ENCODE measurements at places on chromosomes 7 and 10.
A peak's percentile ranks its signal among the peaks of the same experiment; 100 is the strongest.

- no peak for DNase-seq
These were observed 19.3 kb downstream of the MYO1G start for GRCh38 chr7:44959433-44959951.

DNA sequence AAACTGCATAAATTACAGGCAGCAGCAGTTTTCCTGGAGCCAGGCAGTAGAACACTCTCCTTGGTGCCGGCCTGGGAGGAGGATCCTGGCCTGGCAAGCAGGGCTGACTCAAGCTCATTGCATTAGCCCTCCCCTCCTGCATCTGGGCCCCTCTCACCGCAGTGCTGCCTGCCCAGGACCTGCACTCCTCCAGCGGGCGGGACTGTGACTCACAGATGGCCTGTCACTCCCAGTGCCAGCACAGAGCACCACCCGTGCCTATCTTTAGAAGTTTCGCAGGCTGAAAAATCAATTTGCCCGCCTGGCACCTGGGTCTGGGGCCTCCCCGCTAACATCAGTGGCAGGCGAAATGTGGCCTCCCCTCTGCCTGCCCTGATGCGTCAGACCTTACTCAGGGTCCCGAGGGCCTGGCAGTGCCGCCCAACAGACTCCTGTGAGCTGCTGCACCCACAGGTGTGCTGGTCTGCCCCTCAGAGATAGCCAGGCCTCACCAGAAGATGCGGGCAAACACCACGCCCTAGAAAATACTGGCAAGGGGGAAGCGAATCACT lies 123.8 kb downstream of the KCNMA1 start:
- no peak for DNase-seq

DNA sequence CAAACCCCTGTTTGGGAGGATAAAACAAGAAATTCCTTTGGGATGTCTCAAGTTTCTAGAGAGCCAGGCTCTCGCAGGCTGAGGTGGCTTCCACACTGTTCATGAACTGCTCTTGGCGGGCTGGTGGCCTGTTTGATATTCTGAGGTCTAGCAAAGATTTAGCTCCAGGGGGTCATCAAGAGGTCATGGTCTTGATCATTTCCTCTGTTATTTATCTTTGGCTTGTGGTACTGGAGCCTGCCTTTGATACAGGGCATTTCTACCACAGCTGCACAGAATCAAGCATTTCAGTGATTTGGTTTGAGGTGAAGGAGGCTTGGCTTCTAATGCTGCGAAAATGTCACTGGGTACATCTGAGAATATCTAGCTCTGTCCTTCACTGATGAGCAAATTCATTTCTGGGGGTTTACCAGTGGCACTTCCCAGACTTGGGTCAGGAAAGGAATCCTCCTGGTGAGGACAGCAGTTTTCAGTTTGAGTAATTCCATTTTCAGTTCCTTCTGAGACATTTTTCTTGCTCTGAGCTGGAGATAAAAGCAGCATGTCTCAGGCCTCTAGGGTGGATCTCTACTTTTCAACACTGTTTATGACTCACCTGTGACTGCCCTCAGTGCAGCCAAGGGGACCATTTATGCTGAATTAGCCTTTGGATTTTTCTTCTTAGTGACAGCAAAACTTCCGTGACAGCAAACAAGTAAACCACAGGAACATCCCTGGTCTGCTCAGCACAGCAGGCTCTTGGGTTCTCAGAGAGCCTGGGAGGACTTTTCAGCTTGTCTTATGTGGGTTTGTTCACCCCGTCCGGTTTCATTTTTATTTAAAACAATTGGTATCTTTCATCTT lies 312.0 kb downstream of the RNLS start:
- DNase-seq = peak; percentile 13

DNA sequence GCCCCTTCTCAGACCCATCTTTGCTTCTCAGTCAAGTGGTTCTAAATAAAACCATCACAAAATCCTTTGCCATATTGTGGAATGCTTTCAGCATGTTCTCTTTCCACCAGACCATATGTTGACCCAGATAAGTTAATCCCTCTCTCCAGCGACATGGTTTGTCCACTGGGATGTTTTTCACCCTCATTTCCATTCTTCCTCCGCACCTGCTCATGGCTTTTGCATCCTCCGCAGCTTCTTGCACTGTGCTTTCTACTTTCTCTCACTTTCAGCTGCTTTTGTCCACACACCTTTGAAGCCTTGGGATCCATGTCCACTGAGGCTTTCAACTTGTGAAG lies 52.3 kb upstream of the WAC start:
- no peak for DNase-seq

DNA sequence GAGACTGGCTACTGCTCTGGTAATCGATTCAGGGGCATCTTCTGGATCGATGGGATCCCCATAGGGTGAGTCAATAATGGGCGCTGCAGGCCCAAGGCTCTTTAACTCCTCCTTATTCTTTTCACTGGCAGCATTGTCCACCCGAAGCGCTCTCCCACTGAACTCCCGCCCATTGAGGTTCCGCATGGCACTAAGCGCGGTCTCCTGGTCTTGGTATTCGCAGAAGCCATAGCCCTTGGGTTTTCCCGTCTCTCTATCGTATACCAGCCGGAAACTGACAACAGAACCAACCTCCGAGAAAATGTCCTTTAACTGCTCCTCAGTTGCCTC lies 285 bp downstream of the CSTF2T start:
- no peak for DNase-seq

DNA sequence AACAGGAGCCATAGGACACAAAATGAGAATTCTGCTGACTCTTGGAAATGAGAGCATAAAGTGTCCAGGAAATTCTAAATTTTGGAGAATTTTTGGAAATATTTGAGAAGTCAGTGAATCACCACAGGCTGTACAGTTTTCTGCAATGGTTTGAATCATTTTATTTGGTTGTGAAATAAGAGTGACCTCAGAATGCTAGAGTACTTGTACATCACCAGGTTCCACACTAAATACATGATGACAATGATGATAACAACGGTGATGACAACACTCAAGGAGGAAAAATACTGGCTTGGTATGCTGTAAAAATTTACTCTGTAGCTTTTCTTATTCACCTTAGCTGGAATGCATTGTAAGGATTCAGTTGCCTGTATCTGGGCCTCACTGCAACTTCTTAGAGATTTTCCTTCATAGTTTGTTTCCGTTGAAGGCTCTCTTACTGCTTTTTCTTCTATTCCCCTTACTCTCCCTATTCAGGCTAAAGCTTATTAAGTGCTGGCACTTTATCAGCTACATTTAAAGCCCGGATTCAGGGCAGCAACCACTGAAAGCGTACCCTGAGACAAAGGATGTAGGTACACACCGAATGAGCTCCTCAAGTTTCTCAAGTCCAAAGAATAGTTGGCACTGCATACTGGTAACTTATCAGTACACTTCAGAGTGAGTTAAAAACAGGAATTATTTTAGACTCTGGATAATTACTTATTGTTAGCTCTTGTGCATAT lies 30.2 kb upstream of the NME8 start:
- no peak for DNase-seq

GRCh38 chr7:132872034-132872433 lies 209.9 kb downstream of the CHCHD3 start:
- DNase-seq = no peak

- no peak for DNase-seq
These were observed 6.5 kb downstream of the VSIR start for GRCh38 chr10:71766717-71767419.

Data from GM12892 (cell line).